ENCODE measurements at places on chromosomes 6 and 20. TPM values are rescaled to one million over a fixed set of nuclear protein-coding genes. Genes with fewer than 3 reads are reported as not detected.

The ASIP gene
- total RNA-seq = not detected

DNA sequence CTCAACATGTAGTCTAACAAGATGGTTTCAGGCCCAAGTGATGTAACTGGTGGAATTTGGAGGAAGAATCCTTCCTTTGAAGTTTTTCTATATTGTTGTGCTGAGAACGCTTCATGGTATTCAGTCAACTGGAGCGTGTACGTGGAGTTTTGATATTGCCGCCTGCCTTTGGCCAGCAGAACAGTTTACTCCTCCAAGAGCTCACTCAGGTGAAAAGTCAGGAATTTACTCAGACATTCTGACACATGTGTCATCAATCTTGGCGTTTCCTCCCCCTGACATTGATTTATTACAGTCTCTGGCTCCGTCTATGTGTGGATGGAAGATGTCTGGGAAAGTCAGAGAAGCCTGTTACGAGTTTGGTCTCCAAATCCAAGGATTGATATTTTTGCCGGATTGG, 19.0 kb upstream of the TGM2 start:
- DNase-seq = no peak

GRCh38 chr6:159999240-159999671, 30.4 kb downstream of the IGF2R start:
- no peak for DNase-seq

The PLA2G7 gene
- 2.4 TPM for total RNA-seq

- DNase-seq = no peak
These were observed 52.6 kb upstream of the PRELID3B start for GRCh38 chr20:59095140-59095539.

The CST9 gene
- not detected for total RNA-seq

DNA sequence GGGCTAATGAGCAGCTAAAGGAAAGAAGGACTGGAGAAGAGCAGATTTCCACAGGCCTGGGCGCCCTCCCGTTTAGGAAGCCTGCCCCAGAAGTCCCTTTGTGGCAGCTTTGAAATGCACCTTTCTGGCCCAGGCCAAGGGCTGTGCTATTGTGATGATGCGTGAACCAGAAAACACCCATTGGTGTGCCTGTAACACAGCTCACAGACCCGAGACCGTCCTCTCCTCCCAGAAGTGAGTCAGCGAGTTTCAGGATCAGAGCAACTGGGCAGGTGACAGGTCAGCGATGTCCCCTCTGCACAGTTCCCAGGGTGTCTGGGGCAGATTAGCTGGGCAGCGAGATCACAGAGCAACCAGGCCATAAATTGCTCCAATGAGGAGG, 71.9 kb upstream of the SULF2 start:
- DNase-seq = no peak

The GRM1 gene
- total RNA-seq = not detected

The CD109 gene
- total RNA-seq = 22.8 TPM

The CCM2L gene
- total RNA-seq = not detected

- no peak for DNase-seq
These were observed 7.5 kb upstream of the DST start for GRCh38 chr6:56650191-56650590.
